ENCODE measurements at places on chromosomes 2 and 18.
A peak's percentile ranks its signal among the peaks of the same experiment; 100 is the strongest.

GRCh38 chr2:11738589-11739436, 7.6 kb upstream of the LPIN1 start:
- peak; percentile 90 for DNase-seq

DNA sequence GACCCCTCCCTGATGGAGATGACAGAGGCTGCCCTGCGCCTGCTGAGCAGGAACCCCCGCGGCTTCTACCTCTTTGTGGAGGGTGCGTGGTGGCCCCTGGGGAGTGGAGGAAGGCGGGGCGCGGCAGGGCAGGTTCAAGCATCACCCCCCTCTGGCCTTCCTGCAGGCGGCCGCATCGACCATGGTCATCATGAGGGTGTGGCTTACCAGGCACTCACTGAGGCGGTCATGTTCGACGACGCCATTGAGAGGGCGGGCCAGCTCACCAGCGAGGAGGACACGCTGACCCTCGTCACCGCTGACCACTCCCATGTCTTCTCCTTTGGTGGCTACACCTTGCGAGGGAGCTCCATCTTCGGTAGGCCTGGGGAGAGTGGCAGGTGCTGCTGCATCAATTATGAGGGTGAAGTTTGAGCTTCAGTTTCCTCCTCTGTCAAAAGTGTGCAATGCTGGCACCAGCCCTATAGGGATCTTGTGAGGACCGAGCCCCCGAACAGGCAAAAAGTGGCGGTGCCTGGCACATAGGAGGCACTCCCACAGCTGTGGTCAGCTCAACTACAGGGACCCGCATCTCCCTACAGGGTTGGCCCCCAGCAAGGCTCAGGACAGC, 2.2 kb downstream of the ALPI start:
- no peak for DNase-seq

DNA sequence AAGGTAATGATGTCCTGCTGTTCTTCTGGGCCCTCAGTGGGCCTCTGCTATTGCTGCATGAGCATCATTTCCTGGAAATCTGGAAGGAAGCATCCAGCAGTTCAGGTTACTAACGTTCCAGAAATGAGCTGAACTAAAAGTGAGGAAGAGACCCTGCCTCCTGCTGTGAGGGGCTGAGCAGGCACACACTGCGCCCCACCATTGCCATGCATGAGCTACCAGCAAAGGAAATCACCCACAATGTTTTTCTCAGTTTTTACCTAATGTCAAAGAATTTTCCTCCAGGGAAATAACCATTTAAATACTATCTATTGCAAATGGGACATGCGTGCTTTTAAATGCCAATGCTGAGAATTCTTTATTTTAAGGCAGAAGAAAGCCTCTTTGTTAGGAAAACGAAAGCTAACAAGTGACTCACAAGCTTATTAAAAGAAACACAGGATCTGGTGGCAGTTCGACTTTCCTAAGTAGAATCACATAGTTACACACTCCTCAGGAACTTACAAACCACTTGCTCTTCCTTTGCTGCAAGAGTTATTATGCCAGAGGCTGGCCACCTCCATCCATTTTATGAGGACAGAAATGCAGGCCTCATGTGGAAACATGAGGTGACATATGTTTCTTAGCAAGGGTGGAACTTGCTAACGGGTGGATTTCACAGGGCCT, 152.6 kb upstream of the TTC39C start:
- DNase-seq, result peak; percentile 75

- no peak for DNase-seq
These were observed 1.0 kb downstream of the EPHA4 start for GRCh38 chr2:221571025-221571550.

GRCh38 chr2:12847694-12848575, 131.2 kb downstream of the TRIB2 start:
- no peak for DNase-seq

GRCh38 chr2:56192664-56193305, 9.0 kb downstream of the CCDC85A start:
- no peak for DNase-seq

GRCh38 chr2:129929321-129930290, 49.9 kb upstream of the RAB6C start:
- no peak for DNase-seq

DNA sequence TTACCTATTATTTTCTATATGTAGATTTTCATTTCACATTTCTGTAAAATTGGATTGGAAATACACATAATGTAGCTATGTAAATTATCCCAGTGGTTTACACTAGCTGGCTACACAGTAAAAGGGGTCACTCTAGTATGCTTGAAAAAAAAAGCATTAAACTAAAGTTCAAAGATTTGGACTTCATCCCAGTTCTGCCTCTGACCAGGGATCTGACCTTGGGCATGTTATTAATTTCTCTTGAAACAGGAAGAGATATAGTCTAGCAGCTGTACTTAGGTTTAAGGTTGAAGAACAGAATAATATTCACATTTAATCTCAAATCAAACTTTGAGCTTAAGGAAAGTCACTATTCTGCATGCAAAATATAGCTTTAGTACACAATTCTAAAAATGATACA, 64.5 kb upstream of the RPE start:
- DNase-seq, result no peak

- peak; percentile 54 for DNase-seq
These were observed 12.7 kb upstream of the KCNJ13 start for GRCh38 chr2:232789082-232789481.

- DNase-seq, result no peak
These were observed 156.7 kb downstream of the MBD5 start for GRCh38 chr2:148177559-148177958.

DNA sequence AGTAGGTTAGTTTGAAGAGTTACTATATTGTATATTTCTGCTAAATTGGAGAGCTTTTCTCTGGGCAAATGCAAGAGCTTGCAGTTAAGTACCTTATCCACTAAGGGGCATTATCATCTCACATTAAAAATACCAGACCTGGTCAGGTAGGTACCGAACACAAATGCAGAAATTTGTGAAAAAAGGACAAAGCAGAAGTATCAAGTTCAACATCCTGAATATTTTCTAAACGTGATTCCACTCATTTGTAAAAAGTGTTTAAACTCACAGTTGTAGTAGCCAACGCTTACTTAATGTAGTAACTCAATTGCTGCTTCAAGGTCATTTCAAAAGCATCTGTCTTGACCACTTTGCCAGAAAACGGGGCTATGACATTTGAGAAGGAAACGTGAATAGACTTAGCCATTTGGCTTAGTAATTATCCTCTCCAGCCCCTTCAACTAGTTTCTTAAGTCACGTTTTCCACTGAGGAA, 52.1 kb downstream of the CYRIA start:
- DNase-seq, result peak; percentile 12

GRCh38 chr18:79816092-79816491, 18.4 kb downstream of the KCNG2 start:
- DNase-seq, result no peak

- no peak for DNase-seq
These were observed 88.9 kb upstream of the SLC35G4 start for GRCh38 chr18:11520536-11520935.

DNA sequence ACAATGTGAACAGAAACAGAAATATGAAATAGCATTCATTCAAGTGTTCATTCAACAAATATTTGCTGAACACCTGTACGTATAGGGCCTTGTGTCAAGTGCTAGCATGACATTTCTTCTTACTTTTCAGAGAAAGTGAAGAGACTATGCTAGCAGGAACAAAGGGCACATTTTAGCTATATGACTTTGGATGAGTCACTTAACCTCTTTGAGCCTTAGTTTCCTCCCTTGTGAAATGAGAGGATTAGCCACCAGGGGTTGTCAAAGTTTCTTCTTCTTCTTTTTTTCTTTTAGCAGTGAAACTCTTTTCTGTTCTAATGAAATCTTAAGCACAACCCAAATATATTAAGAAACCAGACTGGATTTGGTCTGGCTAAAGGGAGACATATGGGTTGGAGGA, 53.1 kb downstream of the FIGN start:
- peak; percentile 58 for DNase-seq

GRCh38 chr2:122100756-122101155, 345.3 kb downstream of the TSN start:
- no peak for DNase-seq

DNA sequence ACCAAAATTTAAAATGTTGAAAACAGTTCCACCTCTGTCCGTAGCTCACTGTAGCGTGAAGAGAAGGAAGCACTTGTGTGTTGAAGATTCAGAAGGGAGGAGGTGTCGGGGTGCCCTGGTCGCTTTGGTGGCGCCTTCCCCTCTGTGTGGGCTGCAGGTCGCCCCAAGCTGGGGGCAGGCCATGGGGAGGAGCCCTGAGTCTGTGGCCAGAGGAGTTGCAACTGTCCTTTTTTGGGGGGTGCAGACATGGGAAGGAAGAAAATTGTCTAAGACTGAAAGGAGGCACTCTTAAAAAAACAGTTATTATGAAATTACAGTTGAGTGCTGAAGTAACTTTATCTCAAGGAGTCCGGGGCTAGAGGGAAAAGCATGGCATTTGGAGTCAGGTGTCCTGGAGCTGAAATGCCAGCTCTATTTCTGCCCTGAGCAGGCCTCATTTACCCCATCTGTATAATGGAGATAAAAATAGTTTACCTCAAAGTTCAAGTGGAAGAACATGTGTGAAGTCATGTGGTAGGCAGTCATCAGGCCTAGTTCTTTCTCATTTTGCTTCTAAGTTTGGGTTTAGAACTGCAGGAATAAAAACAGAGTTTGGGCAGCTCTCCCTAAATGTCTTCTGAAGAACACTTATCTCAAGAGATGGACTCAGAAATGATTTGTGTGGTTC, 82.1 kb downstream of the RNF144A start:
- no peak for DNase-seq

DNA sequence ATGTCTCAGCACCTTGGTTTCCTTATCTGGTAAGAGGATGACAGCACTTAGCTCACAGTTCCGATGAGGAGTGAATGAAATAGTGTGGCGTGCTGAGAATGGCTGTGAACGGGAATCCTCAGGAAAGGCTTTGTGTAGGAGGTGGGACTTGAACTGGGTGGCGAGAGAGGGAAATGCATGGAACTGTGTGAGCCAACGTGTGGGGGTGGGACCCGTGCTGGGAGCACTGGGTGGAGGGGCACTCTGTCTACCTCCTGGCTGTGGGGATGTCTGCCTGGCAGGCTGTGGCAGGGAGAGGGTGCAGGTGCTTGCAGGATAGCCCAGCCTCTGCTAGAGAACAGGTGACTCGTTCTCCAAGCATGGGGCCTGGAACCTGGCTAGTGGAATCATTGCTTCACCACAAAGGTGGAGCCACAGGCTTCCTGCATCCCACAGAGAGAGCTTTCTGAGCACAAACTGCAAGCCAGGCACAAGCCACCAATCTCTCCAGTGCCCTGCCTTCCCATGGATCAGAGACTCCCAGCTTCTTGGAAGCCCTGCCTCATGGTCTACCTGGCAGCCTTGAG, 145.2 kb downstream of the CELF4 start:
- no peak for DNase-seq

DNA sequence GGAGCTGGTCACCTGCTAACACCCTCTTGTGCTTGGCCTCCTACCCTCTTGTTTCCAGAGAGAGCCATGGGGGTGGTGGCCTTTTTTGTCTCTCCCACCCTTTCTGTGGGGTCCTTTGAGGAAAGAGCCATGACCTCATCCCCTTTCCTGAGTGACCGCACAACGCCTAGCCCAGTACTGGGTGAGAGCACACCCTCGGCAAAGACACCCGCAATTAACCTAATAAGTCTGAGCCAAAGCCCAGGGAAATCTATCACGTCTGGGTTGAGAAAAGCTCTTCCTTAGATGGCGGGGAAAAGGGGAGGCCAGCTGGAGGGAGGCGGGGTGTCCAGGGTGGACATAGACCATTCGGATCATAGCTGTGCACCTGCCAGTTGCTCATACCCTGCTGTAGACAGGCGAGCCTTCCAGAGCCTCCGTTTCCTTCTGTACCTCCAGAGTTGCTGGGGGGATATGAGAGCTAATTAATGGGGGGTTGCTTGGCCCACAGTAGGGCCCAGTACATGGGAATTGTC, 93.7 kb upstream of the MCFD2 start:
- no peak for DNase-seq

- DNase-seq, result no peak
These were observed 361.9 kb downstream of the TXNL1 start for GRCh38 chr18:56276466-56276865.

GRCh38 chr2:166892397-166892796, 4.1 kb downstream of the XIRP2 start:
- no peak for DNase-seq

- peak; percentile 94 for DNase-seq
These were observed 95.6 kb upstream of the NABP1 start for GRCh38 chr2:191582355-191582754.

- DNase-seq, result peak; percentile 57
These were observed 222.9 kb downstream of the PTPRM start for GRCh38 chr18:7789856-7790552.

GRCh38 chr2:11867926-11868325, 121.5 kb downstream of the LPIN1 start:
- no peak for DNase-seq

- no peak for DNase-seq
These were observed 20.3 kb upstream of the ASB1 start for GRCh38 chr2:238406221-238406997.

DNA sequence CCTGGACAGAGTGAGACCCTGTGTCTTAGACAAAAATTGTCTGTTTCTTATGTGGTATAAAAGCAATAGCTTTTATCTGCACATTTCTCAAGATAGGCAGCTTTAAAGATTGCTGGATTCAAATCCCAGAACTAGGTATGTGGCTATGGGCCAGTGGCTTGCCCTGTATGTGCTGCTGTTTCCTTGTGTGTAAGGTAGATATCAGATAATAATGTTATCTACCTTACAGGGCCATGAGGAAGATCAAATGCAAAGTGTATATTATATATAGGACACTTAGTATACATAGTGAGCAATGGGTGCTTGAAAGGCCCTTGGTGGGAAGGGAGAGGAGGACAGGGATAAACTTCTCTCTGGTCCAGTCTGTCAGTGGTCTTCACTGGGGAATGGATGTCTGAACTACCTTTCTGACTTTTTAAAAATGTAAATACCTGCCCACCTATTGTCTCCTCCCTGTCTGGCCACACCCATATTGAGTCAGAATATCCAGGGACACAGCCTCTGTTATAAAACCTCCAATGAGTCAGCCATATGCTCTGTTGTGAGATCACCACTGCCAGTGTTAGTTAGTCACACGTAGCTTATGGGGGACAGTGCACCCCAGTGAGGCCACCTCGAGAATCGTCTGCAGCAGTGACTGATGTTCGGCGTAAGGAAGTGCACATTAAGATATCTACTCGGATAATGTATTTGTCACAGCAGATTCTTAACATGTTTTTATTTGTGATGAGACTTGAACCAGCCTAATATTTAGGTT, 383.4 kb downstream of the PTPRM start:
- DNase-seq, result peak; percentile 76
